ENCODE measurements at places on chromosomes 2 and 18.

DNA sequence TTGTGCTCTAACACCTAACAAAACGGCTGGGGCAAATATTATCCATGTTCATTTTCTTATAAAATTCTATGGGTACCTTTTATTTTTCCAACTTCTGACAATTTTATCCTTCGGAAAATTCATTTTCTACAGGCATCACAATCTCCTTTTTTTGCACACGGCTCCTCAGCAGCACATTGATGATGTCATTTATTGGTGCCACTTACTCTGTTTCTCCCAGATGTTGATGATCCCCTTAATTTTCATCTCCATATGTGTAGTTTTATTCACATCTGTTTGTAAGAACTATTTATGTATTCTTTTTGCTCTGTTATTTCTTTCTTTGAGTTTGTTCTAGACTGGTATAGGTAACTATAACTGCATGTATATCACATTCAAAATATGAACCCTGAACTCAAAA is 1660.8 kb upstream of the DDX18 start:
- DNase-seq, result no peak

- DNase-seq, result peak; percentile 55
Observed at GRCh38 chr2:53286345-53286744, 481.3 kb upstream of the CHAC2 start.

DNA sequence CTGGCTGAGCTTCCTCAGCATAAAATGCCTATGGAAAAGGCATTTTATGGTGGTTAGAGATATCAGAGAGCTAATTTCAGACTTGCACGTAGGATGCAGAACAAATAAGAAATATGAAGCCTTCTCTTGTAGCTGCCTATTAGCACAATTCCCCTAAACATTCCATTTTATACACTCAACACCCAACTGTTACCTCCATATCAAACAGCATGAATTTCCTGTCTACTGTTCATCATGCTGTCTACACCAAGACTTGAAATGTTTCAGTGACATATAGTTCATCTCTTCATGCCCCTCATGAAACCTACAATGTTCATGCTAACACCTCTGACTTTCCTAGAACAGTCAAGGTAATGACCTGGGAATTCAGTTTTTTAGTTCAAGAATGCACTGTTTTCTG is 249.9 kb downstream of the PIEZO2 start:
- no peak for DNase-seq

- DNase-seq, result peak; percentile 35
Observed at GRCh38 chr2:134206573-134206972, 47.3 kb upstream of the MGAT5 start.

- DNase-seq, result no peak
Observed at GRCh38 chr18:74645679-74646078, 48.0 kb downstream of the ZNF407 start.

- no peak for DNase-seq
Observed at GRCh38 chr2:195017890-195018289, 639.1 kb upstream of the SLC39A10 start.

DNA sequence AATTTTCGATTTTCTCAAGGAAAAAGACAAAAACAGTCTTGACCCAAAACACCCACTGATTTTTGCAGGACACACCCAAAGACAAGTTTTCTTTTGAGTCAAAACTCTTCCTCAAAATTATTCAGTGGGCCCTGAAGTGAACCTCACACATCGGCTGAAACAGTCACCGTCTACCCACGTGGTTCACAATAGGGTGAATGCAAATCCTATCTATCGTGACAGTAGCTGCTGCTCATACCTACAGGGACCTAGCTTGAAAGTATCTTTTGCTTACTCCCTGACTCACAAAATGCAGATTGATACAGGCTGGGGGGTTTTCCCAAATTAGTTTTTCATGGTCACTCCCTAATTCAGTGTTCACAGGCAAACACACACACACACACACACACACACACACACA is 10.7 kb upstream of the CD226 start:
- no peak for DNase-seq

GRCh38 chr2:20430035-20430434 is 16.8 kb upstream of the RHOB start:
- DNase-seq, result no peak

GRCh38 chr2:55901941-55902340 is 21.6 kb downstream of the EFEMP1 start:
- DNase-seq, result peak; percentile 79

DNA sequence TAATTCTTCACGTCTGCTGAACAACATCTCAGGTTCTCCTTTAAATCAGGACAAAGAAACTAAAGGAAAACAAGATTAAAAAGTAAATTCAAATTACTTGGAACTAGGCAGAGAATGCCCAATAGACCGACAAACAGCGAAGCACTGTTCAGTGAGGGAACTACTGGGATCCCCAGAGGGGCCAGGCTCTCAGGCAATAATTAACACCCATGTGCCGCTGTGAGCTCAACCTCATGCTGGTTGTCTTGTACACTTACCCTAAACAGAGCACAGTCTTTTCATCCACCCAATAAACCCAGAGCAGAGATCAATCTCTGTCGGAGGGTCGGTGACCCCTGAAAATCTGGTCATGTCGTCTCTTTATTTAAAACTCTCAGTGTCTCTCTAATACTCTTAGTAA is 229.9 kb upstream of the CRIM1 start:
- no peak for DNase-seq

DNA sequence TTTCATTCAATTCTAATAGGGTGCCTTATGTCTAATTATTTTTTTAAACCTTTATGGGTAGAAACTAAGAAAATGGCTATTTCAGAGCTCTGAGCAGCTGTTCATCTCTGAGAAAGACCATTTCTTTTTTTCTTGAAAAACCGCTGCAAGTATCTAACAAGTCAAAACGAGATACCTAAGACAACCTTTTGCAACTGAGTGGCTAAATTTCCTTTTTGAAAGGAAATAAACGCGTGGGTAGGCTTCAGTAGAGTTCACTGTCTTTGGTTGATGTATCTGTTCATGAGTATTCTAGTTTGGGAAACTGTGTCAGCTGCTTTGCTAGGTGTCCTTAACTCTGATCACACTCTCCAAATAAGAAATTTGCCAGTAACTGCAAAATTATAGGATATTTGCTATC is 104.3 kb upstream of the LINC00305 start:
- DNase-seq, result no peak

GRCh38 chr2:239372835-239373234 is 28.0 kb downstream of the HDAC4 start:
- DNase-seq, result no peak

DNA sequence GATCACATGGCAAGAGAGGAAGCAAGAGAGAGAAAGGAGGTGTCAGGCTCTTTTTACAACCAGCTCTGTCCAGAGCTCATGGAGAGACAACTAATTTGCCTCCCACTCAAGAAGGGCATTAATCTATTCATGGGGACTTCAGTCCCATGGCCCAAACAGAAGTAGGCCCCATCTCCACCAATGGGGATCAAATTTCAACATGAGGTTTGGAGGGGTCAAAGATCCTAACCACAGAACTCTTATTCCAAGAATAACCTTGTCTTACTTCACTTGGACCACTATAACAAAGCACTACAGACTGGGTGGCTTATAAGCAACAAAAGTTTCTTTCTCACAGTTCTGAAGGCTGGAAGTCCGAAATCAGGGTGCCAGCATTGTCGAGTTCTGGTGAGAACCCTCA is 31.8 kb downstream of the GRB14 start:
- DNase-seq, result no peak

DNA sequence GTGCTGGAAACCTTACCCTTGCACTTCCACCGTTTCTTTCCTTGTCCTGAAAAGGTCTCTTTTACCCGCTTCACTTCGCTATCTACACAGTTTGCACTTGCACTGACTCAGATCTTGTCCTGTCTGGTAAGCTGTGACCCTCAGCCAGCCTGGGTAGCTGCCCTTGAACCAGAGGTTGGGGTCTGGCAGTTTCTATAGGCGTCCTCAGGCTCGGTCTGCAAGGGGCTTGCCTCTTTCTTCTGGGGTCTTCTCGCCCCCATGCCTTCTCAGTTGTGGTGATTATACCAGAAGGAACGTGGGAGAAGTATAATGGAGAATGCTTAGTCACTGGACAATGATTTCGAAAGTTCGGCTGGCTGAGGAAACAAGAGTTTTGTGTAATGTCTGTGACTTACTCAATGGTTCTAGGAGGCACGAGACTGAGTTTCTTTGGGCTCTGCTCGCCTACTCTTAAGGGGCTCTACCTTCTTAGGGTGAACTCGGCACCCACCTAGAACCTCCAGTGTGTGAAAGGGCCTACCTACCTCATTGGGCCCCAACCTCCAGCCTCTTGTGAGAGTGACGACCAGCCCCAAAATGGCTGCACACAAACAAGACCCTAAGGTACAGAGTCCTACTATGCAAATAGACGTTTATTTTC is 6.9 kb upstream of the STAT1 start:
- DNase-seq, result peak; percentile 63

DNA sequence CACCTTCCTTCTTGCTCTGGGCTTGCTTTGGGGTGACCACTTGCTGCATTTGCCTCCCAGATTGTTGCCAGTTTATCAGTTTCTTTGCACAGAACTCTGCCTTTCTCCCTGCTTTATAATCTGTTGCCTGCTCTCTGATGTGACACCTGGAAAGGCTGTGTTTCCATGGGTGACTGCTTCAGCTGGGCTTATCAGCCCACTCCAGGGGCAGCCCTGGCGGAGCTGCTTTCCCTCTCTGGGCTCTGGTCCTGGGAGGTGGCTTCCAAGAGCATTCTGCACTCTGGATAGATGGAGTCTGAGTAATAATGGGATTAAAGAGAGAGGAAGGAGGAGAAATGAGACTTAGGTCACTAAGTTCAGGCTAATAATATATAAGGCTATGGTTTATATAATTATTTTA is 352.7 kb downstream of the TSN start:
- DNase-seq, result no peak

DNA sequence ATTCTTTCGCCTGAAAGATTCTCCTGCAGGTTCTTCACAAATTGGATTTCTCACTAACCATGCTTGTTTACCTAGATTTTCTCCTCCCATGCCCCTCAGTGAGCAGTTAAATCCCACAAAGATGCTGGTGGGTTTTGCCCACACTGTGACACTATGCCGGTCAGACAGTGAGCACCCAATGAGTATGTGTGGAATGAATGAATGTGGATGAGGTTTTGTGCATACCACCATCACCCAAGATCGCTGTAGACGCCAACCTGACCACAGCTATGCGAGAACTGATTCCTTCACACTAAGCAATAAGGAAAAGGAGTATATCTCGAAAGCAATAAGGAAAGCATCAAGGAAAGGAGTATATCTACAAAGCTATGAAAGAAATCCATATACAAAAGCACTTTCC is 116.7 kb downstream of the PID1 start:
- DNase-seq, result peak; percentile 94

DNA sequence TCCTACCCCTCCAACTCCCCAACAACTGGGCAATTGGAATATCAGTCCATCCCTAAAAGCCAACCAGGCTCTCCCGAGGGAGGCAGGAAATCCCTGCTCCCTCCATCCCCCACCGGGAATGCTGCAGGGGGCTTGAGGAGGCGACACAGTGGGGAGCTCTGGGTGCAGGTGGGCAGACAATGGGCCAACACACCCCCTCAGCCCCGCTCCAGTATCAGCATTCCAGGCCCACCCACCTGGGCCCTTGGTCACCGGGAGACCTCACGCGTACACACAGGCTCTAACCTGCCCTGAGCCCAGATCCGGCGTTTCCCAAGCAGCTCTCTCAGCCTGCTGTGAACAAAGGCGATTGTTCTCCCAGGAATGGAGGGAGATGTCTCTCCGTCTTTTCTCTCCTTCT is 37.6 kb upstream of the FZD7 start:
- no peak for DNase-seq

GRCh38 chr2:96848264-96848663 is 4.4 kb upstream of the ANKRD23 start:
- DNase-seq, result no peak

DNA sequence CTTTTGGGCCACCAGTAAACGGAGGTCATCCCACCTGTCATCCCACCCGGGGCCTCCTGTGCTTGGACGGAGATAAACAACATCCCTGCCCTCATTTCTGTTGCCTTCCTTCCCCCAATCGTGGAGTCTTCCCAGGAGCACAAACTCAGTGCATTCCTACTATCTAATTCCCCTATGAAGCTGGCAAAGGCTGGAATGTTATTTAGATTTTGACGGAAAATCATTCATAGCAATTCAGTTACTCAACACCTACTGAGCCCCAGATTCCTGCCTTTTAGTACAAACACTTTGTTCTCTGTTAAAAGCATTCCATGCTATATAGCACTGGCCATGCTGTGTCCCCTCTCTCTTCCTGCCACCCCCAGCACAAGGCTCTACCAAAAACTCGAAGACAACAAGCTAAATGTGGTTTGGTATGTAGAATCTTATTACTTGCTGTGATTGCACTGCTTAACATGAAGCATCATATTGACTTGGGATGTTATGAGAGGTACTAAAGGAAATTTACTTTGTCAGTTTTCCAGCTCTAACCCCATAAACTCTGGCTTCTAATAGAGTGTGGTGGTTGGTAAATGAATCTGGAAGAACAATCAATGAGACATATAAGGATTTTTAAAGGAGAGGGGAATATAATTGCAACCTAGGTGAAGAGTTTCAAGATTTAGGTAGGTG is 32.3 kb upstream of the IMPA2 start:
- no peak for DNase-seq

GRCh38 chr2:128424406-128425171 is 105.9 kb upstream of the HS6ST1 start:
- no peak for DNase-seq

GRCh38 chr2:138814123-138814898 is 34.1 kb upstream of the NXPH2 start:
- no peak for DNase-seq

DNA sequence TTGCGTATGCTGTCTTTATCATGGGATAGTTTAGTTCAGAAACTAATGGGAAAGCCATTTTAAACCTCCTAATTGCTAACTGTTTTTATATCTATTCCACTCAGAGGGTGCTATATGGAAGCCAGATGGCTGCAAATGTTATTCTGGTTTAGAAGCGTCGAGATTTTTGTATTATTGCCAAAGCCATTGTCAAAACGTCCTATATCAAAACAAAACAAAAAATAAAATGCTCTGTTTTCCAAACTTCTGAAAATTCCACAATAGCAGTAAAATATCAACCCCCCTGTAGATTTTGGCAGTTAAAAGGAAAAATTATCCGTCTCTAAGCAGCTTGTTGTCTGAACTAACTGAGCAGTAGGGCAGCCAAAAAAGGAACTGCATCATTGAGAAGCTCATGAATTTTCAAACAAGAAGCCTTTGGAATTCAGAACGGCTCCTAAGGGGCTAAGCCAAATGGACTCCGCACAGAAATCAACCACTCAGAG is 195.4 kb upstream of the CWC22 start:
- no peak for DNase-seq

DNA sequence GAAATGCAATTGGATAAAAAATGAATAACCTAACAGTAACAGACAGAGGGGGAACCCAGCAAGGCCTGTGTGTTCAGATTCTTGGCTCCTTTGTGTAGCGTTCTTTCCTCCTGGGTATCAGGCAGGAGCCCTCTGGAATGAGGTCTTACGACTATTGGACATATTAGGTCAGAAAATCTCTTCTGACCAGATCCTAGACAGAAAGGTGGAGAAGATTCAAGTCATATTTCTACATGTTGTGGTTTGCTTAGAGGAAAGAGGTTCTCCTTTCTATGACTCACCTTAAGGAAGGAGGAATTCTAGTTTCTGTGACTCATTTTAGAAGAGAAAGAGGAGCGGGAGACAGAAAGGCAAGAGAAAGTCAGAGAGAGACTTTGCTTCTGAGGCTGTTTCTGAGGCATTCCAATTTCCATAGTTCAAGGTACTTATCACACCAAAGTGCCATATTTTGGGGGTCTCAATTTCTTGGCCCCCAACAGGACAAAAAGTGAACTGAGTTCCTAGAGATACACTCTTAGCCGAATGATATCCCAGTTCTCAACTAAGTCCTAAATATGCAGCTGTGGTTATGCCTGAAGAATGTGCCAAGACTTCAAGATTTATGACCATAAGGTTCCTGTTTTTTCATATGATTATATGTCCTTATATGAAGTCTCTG is 618.6 kb downstream of the ZEB2 start:
- peak; percentile 91 for DNase-seq

Measured in RCC 7860 (cell line).